H54 (cell line): ENCODE measurements at places on chromosomes 1 and 21.

- DNase-seq: no peak
Measured at GRCh38 chr1:33762109-33762830, 101.6 kb upstream of the HMGB4 start.

- no peak for DNase-seq
Measured at GRCh38 chr1:10171105-10171767, 39.1 kb upstream of the KIF1B start.

DNA sequence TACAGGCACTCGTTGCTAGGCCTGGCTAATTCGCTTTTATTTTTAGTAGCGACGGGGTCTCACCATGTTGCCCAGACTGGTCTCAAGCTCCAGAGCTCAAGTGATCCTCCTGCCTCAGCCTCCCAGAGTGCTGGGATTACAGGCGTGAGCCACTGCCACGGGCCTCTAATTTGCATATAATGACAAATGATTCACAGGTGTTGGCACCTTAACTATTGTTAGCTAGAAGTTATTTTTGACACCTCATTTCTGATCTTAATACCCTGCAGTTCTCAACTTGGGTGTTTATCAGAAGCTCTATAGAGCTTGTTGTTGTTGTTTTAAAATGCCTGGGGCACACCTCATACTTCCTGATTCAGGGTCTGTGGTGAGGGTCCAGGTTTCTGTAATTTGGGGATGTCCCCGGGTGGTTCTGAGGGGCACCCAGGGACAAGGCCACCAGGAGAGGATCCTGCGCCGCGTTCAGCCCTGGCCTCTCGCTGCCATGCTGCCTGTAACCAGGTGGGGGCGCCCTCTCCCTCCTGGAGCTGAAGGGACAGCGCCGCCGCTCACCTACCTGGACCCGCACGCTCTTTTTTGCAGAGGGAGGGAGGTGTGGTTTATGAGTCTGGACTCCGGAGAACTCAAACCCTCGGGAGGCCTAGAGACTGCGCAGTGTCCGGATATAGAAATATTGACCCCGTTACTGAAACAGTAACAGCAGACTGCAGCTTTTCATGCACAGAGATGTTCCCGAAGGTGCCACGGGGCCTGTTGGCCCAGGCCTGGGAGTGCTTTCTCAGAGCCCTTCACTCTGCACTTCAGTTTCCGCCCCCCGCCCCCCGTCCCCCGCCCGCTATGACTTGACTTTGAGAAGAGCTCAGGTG lies 23.0 kb upstream of the NEK2 start:
- DNase-seq: peak; percentile 70

GRCh38 chr1:29237129-29237821 lies 953 bp downstream of the PTPRU start:
- no peak for DNase-seq

DNA sequence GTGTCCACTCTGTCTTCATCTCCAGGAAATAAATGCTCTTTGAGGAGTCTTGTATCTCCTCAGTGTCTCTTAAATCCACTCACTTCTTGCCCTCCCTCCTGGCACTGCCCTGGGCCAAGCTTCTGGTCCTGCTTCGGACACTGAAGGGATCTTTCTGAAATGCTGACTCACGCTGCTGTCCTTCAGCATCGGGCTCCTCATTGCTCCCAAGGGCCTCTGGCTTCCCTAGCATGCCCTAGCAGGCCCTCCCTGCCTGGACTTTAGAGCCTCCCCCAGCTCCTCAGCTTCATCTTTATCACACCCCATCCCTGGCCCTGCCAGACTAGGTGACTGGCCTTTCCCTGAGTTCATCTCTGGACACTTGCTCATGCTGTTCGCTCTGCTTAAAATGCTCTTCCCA lies 96.6 kb downstream of the FOXD2 start:
- no peak for DNase-seq

- no peak for DNase-seq
Measured at GRCh38 chr1:145701306-145701862, 5.8 kb downstream of the PDZK1 start.

- DNase-seq: no peak
Measured at GRCh38 chr1:52659851-52660596, 27.1 kb downstream of the SHISAL2A start.

DNA sequence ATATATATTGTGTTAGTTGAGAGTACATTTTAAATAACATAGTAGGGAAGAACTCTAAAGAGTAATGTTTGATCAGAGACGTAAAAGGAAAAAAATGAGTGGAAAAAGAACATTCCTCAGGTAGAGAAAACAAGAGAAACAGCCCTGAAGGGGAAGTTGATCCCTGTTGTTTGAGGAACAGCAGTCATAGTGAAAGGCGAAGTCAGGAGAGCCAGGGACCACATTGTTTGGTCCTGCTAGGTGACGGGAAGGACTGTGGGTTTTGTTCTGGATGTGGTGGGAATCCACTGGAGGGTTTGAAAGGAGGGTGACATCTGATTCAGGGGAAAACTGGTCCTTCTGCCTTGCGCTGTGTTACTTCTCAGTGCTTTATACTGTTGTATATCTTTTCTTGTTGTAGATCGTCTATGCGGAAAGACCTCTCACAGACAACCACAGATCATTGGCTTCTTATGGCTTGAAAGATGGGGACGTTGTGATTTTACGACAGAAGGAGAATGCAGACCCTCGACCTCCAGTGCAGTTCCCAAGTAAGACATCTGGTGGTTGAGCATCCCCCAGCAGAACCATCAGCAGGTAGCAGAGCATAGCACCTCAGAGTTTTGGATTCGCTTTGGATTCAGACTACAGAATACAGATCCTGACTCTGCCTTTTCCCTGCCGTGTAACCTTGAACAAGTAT lies 9.2 kb downstream of the DDI2 start:
- no peak for DNase-seq

- no peak for DNase-seq
Measured at GRCh38 chr1:201016943-201017827, 6.3 kb downstream of the KIF21B start.

GRCh38 chr21:16423921-16424320 lies 694.1 kb downstream of the USP25 start:
- no peak for DNase-seq

DNA sequence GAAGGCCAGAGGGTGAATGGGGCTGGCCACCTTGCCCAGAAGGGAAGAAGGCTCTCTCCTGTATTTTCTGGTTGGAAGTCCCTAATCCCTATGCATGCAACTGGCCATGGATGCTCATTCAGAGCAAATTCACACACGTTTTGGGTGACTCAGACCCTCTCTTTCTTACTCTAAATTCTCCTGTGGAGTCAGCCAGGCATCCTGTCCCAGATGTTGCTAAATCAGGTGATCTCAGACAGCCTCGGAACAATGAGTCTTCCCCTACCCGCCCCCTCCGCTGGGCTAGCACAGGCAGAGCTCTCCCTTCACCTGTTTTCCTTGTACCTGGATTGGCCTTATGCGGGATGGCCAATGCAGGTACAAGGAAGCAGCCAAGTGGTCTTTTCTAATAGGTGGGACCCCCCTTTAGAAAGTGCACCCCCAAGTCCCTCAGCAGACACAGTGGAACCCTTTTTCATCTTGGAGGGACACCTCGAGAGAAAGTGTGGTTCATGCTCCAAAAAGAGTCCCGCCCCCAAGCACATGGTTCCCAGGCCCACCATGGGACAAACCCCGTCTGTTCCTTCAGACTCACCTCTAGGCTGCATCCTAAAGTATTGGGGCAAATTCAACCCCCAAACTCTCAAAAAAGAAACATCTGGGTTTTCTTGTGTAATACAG lies 8.6 kb downstream of the S100A6 start:
- DNase-seq: no peak

- DNase-seq: no peak
Measured at GRCh38 chr1:39646232-39647081, 7.0 kb upstream of the HEYL start.

DNA sequence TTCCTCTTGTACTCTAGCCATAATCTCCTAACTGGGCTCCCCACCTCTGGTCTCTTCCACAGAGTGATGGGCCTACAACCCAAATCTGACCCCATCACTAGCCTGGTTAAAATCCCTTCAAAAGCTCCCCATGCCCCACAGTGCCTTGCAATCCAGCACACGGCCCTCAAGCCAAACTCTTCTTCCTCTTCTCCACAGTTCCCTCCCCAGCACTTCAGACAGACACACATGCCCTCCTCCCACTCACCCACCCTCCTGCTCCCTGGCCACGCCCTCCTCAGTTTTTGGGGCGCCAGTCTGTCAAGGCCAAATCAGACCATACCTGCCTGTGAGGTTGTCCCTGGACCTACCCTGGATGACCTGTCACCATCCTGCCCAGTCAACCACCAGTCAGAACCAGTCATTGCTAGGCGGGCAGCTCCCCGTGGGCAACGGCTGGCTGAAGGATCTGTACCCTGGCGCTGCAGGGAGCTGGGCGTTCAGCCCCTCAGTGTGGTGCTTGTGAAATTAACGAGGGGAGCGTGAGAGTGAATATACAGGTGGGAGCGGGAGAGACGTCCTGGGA lies 753 bp downstream of the C1orf210 start:
- DNase-seq: no peak

GRCh38 chr1:167683226-167683625 lies 38.6 kb upstream of the MPZL1 start:
- DNase-seq: no peak

DNA sequence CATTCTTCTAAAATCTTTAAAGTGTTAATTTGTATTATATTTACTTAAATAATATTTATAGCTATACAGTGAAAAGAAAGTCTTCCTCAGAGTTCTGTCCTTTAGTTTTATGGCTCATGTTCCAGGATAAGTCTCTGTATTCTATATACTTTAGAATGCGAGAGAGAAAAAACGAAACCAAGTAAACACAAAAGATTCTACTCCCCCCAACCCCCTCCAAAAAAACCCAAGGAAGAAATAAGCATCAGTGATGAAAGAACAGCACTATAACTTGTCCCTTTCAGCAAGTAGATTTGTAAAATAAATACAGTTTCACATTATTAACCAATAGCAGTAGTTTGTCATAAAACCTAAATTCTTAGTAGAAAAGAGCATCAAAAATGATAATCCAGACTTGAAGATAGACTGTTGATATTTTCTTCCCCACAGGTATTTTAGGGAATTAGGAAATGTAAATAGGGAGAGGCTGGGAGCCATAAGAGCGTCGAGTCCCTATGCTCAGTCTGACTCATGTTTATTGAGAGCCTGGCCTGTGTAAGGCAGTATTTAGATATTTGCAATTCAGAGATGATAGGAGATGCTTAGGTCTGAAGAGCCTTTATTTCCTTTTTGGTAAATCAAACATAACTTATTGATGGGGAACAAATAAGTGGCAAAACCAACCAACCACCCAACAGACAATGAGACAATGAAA lies 35.5 kb downstream of the CDC14A start:
- no peak for DNase-seq

- DNase-seq: no peak
Measured at GRCh38 chr1:67773462-67773861, 59.8 kb downstream of the GNG12 start.

- DNase-seq: no peak
Measured at GRCh38 chr1:186985889-186986491, 157.2 kb downstream of the PLA2G4A start.

DNA sequence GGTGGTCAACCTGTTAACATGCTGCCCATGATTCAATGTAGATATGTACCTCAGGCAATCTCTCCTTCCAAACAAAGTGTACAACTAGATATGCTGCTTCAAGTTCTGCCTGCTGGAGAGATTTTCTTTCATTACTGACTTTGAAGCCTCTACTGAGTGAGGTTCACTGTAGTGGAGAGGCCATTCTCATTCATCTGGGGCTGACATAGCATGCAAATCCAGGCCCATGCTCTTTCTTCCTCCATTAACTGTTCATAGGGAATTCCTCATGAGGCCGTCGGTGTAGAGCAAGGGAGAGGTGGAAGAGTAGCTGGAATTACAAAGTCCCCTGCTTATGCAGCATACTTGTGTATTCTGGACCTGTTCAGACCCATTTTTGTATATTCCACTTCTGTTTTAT lies 38.6 kb downstream of the VANGL2 start:
- DNase-seq: no peak

DNA sequence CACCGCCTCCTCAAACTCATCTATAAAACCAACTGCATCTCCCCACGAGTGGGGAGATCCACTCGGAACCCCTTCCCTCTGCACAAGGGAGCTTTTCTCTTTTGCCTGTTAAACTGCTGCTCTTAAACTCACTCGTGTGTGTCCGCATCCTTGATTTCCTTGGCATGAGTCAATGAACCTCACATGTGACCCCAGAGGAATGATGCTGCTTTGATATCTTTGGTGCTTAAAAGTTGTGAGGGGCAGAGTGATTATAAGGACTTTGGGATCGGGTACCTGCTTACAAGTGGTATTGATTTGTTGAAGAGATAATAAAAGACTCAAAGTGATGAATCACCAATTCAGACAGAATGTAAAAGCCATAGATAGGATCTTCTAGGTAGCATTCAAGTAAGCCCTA lies 125.3 kb downstream of the GREM2 start:
- no peak for DNase-seq

DNA sequence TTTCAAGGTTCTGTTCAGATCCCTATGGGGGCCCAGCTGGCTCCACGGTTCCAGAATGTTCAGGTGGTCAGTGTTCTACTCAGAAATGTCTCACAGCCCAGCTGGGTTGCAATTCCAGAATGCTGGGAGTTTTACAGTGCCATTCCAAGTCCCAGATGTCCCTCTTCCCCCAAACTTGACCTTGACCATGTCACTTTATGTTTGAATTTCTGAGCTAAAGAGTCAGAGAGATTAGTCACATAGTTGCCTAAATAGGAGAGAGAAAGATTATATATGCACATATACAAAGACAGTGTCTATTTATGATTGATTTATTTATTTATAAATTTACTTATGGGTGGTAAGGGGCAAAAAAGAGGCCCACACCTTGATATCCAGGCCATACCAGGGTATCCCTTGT lies 2.5 kb downstream of the GPR3 start:
- no peak for DNase-seq
